Fibroblast of villous mesenchyme (primary cell): ENCODE measurements at places on chromosomes 11 and 22. TPM values are rescaled to one million over a fixed set of nuclear protein-coding genes. Genes with fewer than 3 reads are reported as not detected.

- DNase-seq: peak; percentile 59
Measured at GRCh38 chr22:39634530-39635405, 64.2 kb downstream of the CACNA1I start.

DNA sequence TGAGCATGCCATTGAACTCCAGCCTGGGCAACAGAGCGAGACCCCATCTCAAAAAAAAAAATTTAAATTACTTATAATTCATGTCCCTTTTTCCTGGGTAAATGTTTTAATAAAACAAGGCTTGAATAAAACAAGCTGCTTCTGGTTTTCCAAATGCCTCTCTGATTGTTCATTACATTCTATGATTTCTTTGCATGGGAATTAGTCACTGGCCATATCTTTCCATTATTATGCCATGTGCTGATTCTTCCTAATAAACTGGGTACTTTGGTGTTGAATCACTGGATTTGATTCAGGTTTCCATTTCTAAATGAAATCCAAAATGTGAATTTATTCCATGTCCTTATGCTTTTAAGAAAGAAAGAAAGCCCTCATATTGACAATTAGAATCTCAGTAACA lies 42.6 kb downstream of the ZNF215 start:
- DNase-seq: no peak

GRCh38 chr22:44639891-44640617 lies 62.0 kb upstream of the PRR5 start:
- DNase-seq: no peak

GRCh38 chr11:23957314-23957713 lies 539.5 kb upstream of the LUZP2 start:
- DNase-seq: no peak

- no peak for DNase-seq
Measured at GRCh38 chr11:35624316-35624715, 6.1 kb downstream of the FJX1 start.

DNA sequence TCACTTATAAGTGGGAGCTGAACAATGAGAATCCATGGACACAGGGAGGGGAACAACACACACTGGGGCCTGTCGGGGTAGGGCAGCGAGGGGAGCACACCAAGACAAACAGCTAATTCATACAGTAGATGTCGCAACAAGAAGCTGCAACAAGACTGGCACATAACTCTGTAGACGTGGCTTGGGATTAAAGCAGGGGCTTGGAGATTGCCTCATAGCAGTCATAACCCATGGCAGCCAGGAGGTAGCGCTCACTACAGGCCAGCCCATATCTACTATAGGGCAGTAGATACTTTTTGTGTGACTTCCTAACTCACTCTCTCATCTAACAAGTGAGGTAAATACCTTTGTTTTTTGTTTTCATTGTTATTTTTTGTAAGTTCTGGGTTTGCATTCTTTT lies 1.7 kb upstream of the OR9G4 start:
- DNase-seq: no peak

DNA sequence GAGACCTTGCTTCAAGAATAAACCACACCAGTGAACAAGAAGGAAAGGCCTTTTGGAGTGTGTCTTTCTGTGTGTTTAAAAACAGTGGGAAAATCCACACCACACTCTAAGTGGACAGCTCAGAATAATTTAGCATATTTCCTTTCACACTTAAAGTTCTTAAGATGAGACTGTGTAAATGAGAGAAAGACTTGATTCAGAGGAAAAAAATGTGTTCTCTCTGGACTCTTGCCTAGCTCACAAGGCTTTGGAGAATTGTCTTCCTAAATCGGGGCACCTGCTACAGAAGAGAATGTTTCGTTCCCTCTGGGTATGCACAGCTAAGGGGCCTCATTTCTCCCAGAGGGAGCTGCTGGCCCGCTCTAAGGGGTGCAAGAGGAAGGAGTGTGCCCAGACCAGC lies 28.4 kb upstream of the CRTAM start:
- DNase-seq: peak; percentile 25

- peak; percentile 66 for DNase-seq
Measured at GRCh38 chr11:108870373-108871020, 205.6 kb downstream of the DDX10 start.

GRCh38 chr11:68498903-68499883 lies 38.6 kb downstream of the PPP6R3 start:
- no peak for DNase-seq

DNA sequence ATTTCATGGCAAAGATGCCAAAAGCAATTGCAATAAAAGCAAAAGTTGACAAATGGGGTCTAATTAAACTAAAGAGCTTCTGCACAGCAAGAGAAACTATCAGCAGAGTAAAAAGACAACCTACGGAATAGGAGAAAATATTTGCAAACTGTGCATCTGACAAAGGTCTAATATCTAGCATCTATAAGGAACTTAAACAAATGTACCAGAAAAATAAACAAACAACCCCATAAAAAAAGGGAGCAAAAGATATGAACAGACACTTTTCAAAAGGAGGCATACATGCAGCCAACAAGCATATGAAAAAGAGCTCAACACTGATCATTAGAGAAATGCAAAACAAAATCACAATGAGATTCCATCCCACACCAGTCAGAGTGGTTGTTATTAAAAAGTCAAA lies 60.3 kb downstream of the AASDHPPT start:
- no peak for DNase-seq

- peak; percentile 95 for DNase-seq
Measured at GRCh38 chr11:6248248-6248647, 9.4 kb downstream of the CNGA4 start.

- DNase-seq: no peak
Measured at GRCh38 chr11:68825571-68825970, 16.1 kb downstream of the CPT1A start.

DNA sequence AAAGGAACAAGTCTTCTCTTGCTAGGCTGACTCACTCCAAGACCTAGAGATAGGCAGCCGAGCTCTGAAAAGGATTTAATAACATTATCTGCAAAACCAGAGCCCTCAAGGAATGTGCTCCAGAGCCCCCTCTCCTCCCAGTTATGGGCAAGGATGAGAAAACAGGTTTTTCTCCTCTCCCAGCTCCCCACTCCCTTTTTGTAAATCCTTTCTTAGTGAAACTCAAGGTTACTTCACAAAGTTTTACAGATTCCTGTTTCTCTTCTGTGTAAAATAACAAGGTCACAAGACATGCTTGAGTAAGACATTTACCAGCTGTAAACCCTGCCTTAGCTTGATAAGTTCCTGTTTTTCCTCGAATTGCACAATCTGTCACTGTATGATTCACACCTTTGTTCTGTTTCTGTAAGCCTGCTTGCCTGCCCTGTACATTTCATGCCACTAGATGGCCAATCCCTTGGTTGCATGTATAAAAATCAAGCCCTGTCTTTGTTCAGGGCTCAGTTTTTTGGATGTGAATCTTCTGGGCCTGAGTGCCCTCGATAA lies 489.4 kb downstream of the KCNA4 start:
- DNase-seq: peak; percentile 52

DNA sequence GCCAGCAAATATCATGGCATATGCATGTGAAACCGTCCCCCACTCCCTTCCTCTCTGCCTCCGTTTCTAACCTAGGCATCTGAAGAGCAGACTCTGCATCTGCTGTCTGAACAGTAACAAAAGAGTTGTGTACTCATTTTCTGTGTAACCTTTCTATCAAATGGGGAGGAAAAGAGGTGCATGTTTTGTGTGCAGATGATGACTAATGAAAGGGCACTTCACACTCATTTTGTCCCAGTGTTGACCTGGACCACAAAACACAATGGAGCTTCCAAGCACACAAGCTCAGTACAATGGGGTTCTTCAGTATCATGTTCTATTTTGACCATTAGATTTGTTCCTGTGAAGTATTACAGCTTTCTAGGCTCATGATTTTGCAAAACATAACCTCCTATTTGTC lies 13.0 kb downstream of the JHY start:
- DNase-seq: no peak

GRCh38 chr11:12860827-12861226 lies 148.3 kb upstream of the RASSF10 start:
- peak; percentile 61 for DNase-seq

- no peak for DNase-seq
Measured at GRCh38 chr11:94727819-94728218, 40.3 kb upstream of the AMOTL1 start.

Gene TMEM121B
- total RNA-seq: under 0.01 TPM in 2 replicates

Gene FBXO3
- 16.8 and 30.7 TPM in 2 replicates for total RNA-seq

Gene RTN4RL2
- total RNA-seq: not detected in 2 replicates

Gene SF1
- 95.3 and 95.9 TPM in 2 replicates for total RNA-seq

Gene KRTAP5-2
- not detected in 2 replicates for total RNA-seq

Gene MMP8
- total RNA-seq: under 0.01 TPM in 1 of 2 replicates, not detected in the other

Gene LZTR1
- 55.1 and 60.9 TPM in 2 replicates for total RNA-seq

Gene SCGB1C1
- total RNA-seq: not detected in 2 replicates

Gene C22orf23
- 0.32 TPM in 1 of 2 replicates, not detected in the other for total RNA-seq

Gene SLC43A3
- 16.4 and 26.3 TPM in 2 replicates for total RNA-seq

Gene DEPDC5
- 11.0 and 13.0 TPM in 2 replicates for total RNA-seq
